ENCODE measurements at places on chromosomes 16 and 17.

GRCh38 chr16:11796227-11797165 is 562 bp downstream of the ZC3H7A start:
- DNase-seq, result no peak

GRCh38 chr17:74430706-74431567 is 951 bp upstream of the GPRC5C start:
- no peak for DNase-seq

DNA sequence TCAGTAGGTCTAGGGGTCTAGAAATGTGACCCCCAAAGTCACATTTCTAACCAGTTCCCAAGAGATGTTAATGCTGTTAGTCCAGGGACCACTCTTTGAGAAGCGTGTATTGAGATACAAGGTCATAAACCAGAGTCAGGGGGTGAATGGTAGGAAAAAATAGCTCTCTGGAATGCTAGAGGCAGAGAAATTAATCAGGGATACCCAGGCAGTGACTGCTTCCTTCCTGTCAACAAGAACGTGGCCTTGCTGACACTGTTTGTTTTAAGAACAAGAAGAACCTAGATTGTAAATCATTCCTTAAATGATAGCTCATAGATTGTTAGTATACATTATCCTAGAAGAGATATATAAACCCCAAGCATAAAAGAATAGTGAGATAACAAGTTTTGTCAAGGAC is 43.8 kb downstream of the PITPNM3 start:
- no peak for DNase-seq

- DNase-seq, result no peak
Observed at GRCh38 chr16:73326770-73327470, 279.0 kb upstream of the ZFHX3 start.

DNA sequence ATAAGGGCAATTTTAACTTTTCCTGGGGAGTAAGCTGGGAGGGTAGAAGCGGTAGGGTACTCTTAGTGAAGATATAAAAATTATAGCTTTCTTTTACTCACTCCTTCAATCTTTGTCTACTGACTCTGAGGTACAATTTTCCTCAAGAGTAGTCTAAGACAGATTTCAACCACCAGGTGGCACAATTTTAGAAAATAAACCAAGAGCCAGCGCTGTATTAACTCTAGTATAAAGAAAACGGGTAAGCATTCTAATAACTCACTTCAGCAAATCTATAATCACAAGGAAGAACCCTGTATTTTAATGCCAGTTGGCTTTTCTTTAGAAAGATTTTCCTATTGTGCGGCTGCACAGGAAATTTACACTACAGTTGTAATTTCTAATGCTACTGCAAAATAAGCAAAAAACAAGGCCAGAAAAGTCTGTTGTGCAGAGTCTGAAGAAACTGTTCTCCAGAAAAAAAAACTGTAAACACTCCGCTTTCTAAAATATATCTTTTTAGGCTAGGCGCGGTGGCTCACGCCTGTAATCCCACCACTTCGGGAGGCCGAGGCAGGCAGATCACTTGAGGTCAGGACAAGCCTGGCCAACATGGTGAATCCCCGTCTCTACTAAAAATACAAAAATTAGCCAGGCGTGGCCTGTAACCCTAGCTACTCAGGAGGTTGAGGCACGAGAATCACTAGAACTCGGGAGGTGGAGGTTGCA is 1.9 kb downstream of the CMC2 start:
- no peak for DNase-seq

- no peak for DNase-seq
Observed at GRCh38 chr17:61478790-61479492, 26.7 kb downstream of the TBX4 start.

DNA sequence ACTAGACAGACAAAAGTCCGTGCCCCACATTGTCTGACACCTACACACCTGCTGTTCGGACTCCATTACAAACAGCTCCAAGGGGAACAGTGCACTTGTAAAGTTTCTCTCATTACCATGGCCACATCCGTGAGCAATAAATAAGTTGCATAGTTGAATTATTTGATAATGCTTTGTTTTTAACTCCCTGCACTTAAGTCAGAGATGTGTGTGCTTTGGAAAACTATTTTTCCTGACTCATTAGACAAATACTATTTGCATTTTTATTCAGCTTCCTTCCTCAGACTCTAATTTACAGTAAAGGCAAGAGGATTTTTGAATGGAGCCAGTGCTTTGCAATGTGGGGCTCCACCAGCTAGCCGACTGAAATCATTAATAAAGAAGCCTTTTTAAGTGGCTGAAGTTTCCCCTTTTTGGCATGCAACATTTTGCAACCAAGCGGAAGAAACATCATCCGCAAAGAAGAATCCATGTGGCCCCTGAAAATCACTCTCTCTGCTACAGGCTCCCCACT is 6.5 kb upstream of the CCL2 start:
- no peak for DNase-seq

GRCh38 chr16:12094537-12095265 is 118.2 kb downstream of the SNX29 start:
- no peak for DNase-seq

GRCh38 chr16:73743665-73744496 is 552.7 kb upstream of the PSMD7 start:
- no peak for DNase-seq

DNA sequence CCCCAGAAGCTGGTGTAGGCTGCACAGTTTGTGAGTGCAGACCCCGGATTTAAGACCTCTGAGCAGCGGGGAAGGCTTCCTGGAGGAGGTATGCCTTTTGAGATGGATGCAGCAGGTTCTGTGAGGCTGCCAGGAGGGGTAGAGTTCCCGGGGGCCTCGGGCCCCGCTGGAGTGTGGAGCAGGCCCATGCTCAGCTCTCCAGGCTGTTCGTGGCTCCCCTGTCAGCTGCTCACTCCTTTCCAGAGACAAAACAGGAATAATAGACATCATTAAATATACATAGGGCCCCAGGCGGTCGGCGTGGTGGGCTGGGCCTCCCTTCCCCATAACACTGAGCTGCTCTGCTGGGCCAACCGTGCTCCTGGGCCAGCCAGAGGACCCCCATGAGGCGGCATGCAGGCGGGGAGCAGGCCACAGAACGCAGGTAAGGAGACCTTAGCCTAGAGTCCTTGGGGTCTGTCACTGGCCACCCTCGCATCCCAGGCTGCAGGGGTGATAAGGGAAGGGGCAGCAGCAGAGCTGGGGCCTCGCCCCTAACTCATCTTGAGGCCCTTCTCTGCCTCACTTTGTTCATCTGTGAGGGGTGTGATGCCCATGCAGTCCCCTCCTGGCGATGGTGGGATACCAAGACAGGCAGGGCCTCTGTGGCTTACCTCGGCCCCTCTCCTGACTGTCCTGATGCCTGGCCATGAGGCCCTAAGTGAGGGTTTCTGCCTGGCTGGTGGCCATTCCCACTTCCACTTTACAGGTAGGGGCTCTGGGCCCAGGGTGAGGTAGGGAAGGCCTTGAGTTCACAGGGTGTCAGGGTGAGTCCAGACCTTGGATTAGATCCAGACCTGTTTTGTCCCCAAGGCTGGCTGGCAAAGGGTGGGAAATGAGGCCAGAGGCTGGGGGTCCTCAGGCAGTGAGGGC is at the start of gene MYO15A:
TSS of gene MYO15A (plus strand) at position 356 of the 912 bp plus-strand sequence. CDS start 10,045 bp downstream, outside the sequence.
- DNase-seq, result no peak

GRCh38 chr16:17379121-17379571 is 91.6 kb downstream of the XYLT1 start:
- no peak for DNase-seq

- DNase-seq, result no peak
Observed at GRCh38 chr16:55933038-55933437, 57.9 kb upstream of the CES5A start.
